ENCODE measurements at places on chromosomes 12 and 14. TPM values are rescaled to one million over a fixed set of nuclear protein-coding genes. Genes with fewer than 3 reads are reported as not detected.
A peak's percentile ranks its signal among the peaks of the same experiment; 100 is the strongest.

GRCh38 chr14:64438181-64438841, 27.0 kb upstream of the AKAP5 start:
- no peak for DNase-seq

The GLIPR1L1 gene
- not detected for total RNA-seq

DNA sequence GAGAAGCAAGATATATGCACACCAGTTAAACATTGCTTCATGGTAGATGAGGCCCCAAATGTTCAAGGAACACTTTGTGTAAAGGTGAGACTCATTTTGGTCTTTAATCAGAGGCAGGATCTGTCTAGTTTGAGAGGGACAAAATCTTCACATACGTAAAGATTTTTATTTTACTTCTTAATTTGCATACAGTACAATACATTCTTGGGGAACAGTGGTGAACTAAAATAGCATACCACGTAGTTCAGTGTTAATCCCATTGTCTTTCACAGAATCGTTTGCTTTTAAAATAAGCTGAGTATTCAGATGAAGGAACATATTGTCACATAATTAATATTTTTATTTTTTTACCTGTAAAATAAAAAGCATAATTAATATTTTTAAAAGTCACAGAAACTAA, 43.3 kb downstream of the GPATCH2L start:
- DNase-seq, result no peak

- no peak for DNase-seq
Observed at GRCh38 chr14:93048843-93049242, 66.9 kb downstream of the ITPK1 start.

The BDKRB2 gene
- 0.18 TPM for total RNA-seq

GRCh38 chr14:54251356-54251755, 145.5 kb upstream of the CDKN3 start:
- DNase-seq, result no peak

The MPHOSPH9 gene
- total RNA-seq, result 95.4 TPM

The PGF gene
- total RNA-seq, result 2.9 TPM

DNA sequence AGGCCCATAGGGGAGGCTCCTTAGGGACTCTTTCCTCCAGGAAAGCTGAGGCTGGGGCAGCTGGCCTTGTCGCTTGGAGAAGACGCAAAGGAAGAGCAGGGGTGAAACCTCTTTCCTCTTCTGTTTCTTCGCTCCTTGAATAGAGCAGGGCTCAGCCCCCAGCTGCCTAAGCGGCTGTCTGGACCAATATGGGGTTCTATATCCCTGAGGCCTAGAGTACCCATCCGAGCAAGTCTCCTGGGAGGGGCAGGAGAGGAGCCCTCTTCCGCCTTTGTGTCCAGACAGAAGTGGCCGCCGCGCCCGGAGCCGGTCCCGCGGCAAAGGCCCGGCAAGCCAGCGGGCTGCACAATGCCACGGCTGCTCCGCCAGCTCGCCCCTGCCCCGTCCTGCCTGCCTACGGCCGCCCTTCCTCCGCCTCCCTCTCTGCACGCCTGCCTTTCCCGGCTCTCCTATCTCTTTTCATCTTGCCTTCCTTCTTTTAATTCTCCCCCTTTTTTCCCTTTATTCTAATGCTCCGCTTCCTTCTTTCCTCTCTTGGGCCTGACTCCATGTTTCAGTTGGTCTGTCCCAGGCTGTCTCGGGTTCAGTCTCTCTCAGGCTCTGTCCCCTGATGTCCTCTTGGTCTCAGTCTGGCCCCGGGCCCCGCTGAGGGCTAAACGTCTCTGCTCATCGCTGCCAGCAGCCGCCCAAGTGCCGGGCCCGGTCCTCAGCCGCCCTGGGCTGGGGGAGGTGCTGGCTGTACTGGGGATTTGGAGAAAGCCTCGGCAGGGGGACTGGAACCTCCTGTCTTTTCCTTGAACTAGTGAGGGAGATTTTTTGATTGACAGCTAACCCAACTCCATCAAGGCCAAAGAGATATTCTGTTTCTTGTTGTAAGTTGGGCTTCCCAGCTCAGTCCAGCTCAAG, 2.5 kb upstream of the HOXC9 start:
- no peak for DNase-seq

The RASAL1 gene
- total RNA-seq, result not detected

The KRT6C gene
- not detected for total RNA-seq

GRCh38 chr14:81710232-81710845, 176.7 kb upstream of the SEL1L start:
- peak; percentile 40 for DNase-seq

The CCDC175 gene
- 0.19 TPM for total RNA-seq

DNA sequence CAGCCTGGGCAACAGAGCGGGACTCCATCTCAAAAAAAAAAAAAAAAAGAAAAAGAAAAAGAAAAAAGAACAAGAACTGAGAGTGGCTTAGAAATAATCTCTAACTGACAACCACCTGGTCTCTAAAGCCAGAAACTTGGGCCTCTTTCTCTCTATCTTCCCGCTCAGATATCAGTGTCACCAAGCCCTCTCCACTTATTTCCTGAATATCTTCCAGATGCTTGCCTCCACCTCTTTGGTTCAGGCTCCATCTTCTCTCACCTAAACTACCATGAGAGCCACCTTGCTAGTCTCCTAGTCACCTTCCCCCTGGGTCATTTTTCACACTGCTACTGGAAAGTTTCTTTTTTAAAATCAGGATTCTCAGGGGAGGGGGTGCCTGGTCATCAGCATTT, 1.8 kb upstream of the TM9SF1 start:
- no peak for DNase-seq

The ALG10B gene
- total RNA-seq, result 17.1 TPM

The TSHR gene
- total RNA-seq, result not detected
